ENCODE measurements at places on chromosomes 7 and 10. TPM values are rescaled to one million over a fixed set of nuclear protein-coding genes. Genes with fewer than 3 reads are reported as not detected.
A peak's percentile ranks its signal among the peaks of the same experiment; 100 is the strongest.

DNA sequence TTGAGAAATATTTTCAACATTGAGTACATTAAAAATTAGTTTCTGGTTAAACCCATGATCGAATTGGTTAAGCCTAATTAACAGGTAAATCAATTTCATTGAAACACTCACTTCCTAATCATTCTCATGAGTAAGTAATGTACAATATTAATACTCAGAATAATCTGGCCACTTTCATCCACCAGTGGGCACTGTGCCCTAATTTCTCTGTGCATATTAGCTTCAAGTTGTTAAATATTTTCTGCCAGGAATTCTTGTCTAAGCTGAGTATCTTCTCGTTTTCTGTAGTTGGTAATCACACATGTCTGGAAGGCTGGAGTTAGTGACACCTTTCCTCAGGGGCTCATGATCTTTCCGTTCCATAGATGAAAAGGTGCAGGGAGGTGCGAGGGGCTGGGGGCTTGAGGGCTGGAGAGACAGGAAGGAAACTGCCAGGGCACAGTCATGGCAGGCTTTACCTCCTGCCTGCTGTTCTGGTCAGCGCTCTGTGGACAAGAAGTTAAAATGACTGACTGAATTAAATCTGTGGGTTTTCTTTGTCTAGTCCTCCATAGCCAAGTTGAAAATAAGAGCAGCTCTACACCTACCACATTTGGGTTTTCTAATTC lies 71.9 kb downstream of the WIPF3 start:
- DNase-seq, result no peak

- DNase-seq, result no peak
Measured at GRCh38 chr7:113199841-113200240, 81.5 kb upstream of the SMIM30 start.

- no peak for DNase-seq
Measured at GRCh38 chr7:110442381-110442837, 648.5 kb upstream of the LRRN3 start.

GRCh38 chr10:79475877-79476276 lies 30.5 kb upstream of the ZCCHC24 start:
- DNase-seq, result no peak

Gene PIK3AP1
- total RNA-seq, result 3.2 TPM

- no peak for DNase-seq
Measured at GRCh38 chr7:94874036-94874785, 33.2 kb upstream of the PPP1R9A start.

DNA sequence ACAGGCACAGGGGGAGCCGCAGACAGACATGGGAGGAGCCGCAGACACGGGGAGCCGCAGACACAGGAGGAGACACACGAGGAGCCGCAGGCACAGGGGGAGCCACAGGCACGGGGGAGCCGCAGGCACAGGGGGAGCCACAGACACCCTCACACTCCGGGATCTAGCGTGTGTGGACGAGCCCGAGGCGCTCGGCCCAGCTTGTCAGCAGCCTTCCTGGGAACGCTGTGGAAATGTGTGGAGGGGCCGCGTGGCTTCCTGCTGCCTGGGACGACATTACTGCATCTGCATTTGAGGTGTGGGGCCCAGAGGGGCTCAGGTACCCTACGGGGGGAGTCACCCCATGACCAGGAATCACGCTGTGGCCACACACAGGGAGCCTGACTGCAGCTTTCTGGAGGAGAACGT lies 313.2 kb downstream of the PTPRN2 start:
- no peak for DNase-seq

Gene CFAP43
- total RNA-seq, result not detected

Gene RAB19
- not detected for total RNA-seq

Gene SLC16A12
- total RNA-seq, result 1.2 TPM

Gene NPFFR1
- total RNA-seq, result not detected

GRCh38 chr7:108723381-108723814 lies 153.7 kb downstream of the DNAJB9 start:
- no peak for DNase-seq

Gene WDFY4
- total RNA-seq, result 0.51 TPM

DNA sequence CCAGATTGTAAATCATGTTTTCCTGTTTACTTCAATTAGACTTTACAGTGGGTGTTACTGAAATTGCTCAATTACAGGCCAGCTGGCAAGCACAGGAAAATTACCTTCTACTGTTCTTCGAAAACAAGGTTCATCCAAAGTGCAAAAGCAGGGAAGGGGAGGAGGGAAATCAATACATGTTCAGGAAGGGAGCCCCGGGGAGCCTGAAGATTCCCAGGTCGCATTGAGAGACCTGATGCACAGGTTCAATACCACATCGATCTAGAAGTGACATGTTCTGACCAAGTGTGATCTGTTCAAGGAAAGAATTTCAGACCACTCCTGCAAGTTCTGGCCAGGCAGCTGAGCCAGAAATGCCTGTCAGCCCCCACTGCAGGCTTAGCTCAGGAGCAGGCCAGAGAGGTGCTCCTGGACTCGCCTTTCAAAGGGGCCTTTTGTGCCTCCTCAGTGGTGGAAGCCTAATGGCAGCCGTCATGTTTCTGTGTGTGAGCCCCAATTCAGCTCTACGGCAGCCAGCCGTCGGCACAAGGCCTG lies 35.9 kb downstream of the FAM53B start:
- DNase-seq, result no peak

- peak; percentile 95 for DNase-seq
Measured at GRCh38 chr7:23181684-23182553, at the start of gene NUP42. NUP42 (plus strand) TSS chr7:23182048; CDS start chr7:23182086, 38 bp downstream.

DNA sequence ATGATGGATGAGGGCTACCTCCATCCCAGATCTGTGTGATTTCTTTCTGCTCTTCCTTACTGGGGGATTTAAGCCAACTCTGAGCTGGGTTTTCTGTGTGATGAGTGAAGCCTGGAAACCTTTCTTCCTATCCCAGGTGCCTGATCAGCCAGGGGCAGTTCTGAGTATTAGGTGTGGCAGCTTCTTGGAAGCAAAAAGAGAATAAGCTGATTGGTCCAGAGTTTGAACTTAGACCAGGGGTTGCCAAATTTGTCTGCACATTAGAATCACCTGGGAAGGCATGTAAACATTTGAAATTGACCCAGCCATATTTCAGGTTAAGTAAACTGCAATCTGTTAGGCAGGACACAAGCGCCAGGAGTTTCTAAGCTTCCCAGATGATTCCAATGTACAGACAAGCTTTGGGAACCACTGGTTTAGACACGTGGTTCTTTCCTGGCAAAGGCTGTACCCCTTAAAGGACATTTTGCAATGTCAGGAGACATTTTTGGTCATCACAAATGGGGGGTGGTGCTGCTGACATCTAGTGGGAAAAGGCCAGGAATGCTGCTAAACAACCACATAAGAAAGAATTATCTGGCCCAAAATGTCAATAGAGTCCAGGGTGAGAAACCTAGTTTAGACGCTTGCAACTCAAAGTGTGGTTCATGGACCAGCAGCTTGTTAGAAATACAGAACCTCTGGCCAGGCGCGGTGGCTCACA lies 160.5 kb upstream of the GHITM start:
- no peak for DNase-seq

Gene CAV1
- 87.8 TPM for total RNA-seq

GRCh38 chr7:121957626-121958025 lies 84.7 kb downstream of the PTPRZ1 start:
- no peak for DNase-seq

- no peak for DNase-seq
Measured at GRCh38 chr10:11114269-11114668, 96.6 kb downstream of the CELF2 start.

DNA sequence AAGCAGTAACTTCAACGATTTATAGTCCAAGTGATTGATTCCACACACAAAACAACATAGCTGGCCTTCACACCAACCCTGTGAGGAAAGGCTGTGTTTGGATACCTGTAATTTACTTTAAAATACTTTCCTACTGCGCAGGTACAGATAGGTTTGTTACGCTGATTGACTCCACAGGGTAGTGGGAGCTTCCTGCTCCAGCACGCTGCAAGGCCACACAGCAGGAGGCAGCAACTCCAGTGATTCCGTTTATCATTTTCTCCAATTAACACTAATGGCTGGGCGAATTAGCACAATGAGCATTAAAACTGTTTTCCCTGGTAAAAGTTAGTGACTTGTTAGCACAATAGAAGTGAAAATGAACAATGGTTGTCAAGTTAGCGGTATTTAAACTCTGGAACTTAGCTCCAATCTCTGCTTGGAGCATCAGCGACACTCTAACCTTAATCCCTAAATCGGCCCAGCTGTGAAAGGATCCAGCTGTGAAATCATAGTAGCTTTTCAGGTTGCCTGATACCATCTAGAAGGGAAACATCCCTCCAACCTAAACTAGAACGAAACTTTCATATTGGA lies 959 bp downstream of the DCLRE1C start:
- DNase-seq, result no peak

DNA sequence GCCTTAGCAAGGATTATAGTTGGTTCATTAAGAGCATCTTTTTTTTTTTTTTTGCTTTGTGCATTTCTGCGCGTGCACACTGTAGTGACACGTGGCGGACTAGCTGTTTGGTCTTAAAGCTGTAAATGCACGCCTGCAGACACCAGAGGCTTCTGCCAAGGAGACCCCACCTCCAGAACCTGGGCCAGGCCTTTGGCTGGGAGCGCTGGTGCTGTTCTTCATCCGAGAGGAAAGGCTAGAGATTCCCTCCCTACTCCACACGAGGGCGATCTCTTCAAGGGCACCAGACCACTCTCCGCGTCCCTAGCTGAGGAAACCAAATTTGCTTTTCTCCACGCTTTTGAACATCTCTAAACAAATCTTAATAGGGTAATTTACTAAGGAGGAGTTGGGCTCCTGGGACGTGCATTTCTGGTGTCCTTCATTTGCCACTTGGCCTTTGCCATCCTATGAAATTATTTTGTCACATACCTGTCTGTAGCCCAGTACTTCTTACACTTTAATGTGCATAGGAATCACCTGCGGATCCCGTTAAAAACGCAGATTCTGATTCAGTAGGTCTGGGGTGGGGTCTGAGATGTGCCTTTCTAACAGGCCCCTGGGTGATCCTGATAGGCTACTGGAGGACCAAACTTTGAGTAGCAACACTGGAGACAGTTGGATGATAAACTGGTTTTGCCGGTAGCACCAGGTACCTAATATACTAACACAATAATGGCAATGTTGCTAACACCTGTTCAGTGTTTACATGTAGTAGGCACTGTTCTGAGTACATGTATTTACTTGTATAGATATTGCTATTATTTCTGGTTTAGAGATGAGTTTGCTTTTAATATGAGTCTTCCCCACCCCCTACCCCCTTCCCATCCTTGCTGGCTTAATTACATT lies 1.3 kb upstream of the SLC26A5 start:
- DNase-seq, result no peak

Gene TMEM139
- total RNA-seq, result not detected

DNA sequence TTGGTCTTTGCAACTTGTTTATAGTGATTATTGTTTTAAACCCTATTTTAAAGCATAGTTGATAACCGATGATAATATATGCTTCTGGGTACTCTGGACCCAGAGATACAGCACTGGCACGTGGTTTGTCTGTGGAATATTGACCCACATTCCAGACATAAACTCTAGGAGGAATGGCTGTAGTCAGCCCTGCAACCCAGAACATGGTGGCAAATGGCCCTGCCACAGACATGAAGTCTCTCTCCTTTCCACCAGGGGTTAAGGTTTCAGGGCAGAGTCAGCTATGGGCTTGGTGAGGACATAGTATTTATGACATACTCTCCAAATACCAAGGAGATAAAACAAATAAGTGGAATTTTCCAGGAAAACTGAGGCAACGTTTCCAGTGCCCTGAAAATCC lies 83.6 kb downstream of the NAMPT start:
- DNase-seq, result no peak

Gene VAX1
- total RNA-seq, result not detected

Gene TRPV5
- total RNA-seq, result not detected

- DNase-seq, result no peak
Measured at GRCh38 chr7:7014827-7015595, 167.3 kb upstream of the C1GALT1 start.

GRCh38 chr7:29194206-29194593 lies 375 bp upstream of the CHN2 start:
- DNase-seq, result no peak

DNA sequence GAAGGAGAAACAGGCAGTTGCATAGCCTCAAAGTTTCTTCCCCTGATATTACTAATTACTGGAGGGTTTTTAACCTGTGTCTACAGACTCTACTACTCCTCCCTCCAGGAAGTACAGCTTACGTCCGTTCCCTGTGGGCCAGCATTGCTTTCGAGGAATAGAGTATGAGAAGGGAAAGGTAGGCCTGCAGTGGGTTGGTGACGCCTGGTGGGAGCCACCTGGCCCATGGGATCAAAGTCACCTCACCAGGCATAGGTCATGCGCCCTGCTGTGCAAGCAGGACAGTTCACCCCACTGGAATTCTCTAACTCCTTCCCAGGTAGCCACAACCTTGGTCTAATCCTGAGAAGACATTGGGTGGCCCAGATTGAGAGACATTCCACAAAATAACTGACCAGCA lies 29.8 kb downstream of the LMTK2 start:
- DNase-seq, result no peak

Gene SPDYE5
- not detected for total RNA-seq

GRCh38 chr10:90998733-90999511 lies 78.0 kb upstream of the ANKRD1 start:
- DNase-seq, result no peak

Gene CASD1
- 14.1 TPM for total RNA-seq

Gene NKX6-2
- total RNA-seq, result not detected

All from gastrocnemius medialis (tissue), 4 donors.